ENCODE measurements at places on chromosomes 12 and 14.

DNA sequence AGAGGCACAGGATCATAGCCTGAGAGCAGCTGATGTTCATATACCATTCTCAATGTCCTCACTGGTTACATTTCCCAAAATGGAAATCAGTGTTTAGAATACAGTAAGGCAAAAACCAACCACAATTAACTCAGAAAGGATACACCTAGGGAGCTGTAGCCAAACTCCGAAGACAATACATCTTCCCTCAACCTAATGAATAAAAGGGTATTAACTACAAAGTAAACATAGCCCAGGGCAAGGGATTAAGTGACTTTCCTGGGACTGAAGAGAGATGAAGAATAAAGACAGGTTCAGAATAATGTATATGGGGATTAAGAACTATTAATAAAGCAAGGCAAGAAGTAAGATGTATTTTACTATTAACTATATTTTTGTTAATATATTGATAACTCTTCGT, 79.5 kb downstream of the RPS29 start:
- DNase-seq, result no peak

GRCh38 chr12:21129351-21129750, 1.6 kb upstream of the SLCO1B1 start:
- no peak for DNase-seq

- DNase-seq, result no peak
These were observed 1.2 kb downstream of the USP30 start for GRCh38 chr12:109053382-109054123.

- DNase-seq, result no peak
These were observed 33.8 kb downstream of the GIT2 start for GRCh38 chr12:109962398-109962797.

DNA sequence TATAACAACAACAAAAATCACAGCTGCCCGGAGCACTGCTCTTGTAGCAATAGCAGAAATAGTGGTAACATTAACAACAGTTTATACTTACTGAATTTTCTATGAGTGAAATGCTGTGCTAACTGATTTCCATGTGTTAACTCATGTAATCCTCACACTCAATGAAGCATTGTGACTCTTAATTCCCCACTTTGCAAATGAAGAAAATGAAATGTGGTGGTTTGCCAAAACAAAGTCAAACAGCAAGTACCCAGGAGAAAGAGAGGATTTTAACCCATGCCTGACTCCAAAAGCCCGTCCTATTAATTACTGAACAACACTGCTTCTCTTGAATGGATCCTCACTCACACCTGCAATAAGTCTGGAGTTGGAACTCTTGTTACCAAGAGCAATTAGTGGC, 123.5 kb downstream of the MED13L start:
- DNase-seq, result no peak

DNA sequence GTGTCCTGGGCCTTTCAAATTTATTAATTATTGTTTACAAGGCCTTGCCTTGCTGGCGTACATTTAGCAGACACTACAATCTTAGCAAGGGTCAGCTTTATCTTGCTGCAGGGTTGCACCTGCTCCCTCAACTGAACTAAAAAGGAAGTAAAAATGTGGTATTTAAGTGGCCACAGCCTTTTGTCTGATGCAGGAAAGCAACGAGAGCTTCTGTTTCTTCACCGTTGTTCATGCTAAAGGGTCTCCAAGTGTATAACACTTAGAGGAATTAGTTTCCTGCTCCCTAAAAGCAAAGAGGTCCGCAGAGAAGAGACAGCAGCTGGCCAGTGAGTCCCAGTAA, 62.8 kb upstream of the EGLN3 start:
- no peak for DNase-seq

DNA sequence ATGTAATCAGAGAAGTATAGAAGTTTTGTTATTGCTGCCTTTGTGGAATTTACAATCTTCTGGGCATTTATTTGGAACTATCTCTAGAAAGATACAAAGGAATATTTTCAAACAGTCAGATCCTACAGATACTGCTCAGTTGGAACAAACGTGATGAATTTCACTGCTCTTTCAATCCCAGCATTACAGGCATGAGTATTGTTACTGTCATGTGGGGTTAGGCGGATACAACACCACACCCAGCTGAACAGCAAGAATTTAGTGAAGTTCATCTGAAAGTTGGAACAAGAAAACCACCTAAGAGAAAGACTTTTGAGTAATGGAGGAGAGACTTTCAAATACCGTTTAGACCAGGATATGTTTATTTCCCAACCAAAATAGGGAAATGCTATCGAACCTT, 123.3 kb upstream of the PLXNC1 start:
- no peak for DNase-seq

GRCh38 chr12:58443273-58443980, 476.9 kb downstream of the LRIG3 start:
- no peak for DNase-seq

- no peak for DNase-seq
These were observed 6.3 kb downstream of the MGAT4C start for GRCh38 chr12:86249851-86250250.

DNA sequence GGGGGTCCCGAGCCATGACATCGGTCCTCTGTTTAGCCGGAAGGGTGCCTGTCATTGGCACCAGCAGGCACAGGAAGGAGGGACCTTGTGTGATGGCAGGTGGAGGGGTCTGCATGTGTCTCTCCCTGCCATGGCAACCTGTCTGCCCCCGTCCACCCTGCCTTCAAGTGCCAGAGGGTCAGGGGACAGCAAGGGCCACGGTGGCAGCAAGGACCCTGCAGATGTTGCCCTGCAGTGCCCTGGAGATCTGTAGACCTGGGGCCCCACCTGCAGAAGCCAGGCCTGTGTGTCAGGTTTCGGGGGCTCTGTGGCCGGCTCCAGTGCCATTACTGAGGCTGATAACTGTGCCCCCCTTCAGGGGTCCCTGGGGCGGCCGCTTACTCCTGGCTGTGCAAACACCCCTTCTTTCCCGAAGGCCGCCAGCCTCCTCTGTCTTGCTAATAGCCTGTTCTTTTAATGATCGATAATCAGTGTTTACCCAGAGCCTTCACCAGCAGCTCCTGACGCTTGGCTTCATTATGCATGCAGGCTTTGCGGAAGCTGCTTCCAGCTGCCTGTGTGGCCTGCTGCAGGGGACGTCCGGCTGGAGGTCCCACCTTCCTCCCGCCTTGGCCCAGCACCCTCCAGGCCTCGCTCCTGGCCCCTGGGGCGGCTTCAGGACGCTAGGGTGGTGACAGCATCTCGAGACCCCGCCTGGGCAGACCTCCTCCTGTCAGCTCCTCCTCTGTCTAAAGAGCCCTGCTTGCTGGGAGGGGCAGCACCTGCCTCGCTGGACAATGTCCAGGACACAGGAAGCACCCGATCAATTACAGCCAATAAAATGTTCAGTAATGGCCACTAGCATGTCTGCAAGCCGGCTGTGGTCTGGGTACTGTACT, 153.0 kb downstream of the KIF26A start:
- DNase-seq, result no peak

- no peak for DNase-seq
These were observed 9.9 kb downstream of the SPIC start for GRCh38 chr12:101485021-101485420.

DNA sequence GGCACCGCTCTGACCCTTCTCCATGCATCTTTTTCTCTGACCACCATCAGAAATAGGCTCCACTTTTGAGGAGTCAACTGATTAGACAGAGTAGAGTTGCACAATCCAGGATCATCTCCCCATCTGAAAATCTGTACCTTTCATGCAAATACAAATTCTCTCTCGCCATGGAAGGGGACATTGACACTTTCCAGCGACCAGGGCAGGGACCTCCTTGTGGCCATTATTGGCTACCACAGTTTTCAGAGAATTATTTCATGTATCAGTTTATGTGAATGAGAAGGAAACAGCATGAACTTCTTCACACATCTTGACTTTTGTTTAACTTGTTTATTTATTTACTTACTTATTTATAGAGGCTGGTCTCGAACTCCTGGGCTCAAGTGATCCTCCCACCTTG, 13.8 kb upstream of the RAN start:
- DNase-seq, result no peak

GRCh38 chr12:131471271-131471905, 239.5 kb upstream of the SFSWAP start:
- DNase-seq, result no peak

GRCh38 chr12:59317598-59317997, 278.2 kb upstream of the SLC16A7 start:
- DNase-seq, result no peak

DNA sequence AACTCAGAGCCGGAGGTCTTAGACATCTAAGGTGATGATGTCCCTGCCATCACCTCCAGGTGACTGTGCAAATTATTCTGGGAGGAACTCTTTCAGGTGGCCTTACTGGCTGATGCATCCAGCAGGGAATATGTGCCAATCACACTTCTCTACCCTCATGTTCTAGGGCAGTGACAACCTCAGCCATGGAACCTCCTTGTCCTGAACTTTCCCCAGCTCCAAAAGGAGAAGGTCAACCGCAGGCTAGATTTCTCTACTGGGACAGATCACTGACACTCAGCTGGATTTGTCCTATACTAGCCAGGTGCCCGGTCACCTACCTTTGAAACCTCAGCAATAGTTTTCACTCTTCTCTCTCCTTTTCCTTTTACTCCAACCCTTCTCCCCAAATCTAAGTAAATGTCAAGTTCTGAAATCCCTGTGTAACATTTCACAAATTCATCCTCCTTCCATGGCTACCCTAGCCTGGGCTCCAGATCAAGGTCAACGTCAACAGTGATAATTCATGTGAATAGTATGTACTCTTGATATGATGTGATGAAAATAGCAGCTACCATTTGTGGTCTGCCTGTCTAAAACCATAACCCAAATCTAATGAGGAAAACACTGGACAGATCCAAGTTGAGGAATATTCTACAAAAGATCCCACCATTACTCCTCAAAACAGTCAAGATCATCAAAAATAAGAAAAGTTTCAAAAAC, 115.0 kb upstream of the EGLN3 start:
- no peak for DNase-seq

- no peak for DNase-seq
These were observed 218.9 kb upstream of the TMTC1 start for GRCh38 chr12:30002677-30003076.

DNA sequence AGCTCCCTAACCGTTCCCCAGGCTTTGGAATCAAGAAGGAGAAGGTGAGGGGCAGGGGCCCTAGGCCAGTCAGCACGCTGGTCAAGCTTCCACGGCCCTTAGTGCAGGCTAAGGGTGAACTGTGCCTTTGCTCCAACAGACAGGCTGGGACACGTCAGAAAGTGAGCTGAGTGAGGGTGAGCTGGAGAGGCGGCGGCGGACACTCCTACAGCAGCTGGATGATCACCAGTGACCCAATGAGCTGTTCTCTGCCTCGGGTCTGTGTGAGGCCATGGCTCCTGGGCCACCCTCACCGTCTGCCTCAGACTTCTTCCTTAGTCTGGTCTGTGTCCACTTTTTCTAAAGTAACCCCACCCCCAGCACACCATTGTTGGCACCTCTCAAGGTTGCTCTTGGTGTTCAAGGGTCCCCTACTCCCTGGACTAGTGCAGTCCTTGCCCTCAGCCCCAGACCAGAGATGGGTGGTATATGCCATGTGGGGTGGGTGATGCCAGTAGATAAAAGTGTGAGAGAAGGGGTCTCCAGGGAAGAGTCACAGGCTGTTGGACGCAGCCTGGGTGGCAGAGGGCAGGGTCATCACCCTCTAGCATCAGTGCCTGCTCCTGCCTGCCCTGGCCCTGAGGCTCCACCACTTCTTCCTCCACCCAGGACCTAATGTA, 20.7 kb downstream of the PRPF40B start:
- DNase-seq, result no peak

DNA sequence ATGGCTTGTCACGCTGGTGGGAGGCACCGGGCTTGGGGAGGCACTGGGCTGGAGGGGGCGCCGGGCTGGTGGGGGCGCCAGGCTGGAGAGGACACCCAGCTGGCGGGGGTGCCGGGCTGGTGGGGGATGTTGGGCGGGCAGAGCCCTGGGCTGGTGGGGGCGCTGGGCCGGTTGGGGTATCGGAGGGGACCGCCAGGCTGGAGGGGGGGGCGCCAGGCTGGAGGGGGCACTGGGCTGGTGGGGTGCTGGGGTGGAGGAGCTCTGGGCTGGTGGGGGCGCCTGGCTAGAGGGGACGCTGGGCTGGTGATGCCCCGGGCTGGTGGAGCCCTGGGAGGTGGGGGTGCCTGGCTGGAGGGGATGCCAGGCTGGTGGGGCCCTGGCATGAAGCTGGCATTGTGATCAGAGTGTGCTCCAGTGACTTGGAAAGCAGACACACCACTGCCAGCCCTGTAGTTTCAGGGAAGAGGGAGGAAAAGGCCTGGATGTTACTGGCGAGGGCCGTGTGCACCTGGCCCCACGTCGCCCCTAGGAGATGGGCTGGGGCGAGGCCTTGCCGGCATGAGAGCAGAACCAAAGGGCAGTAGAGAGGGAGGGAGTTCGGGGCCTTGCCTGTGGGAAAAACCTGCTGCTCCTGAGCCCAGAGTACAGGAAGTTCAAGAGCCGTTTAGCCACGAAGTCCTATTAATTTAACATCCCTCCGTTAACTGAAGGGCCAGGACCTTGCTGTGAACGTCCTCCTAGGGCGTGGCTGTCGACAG, 13.1 kb downstream of the TEDC1 start:
- DNase-seq, result no peak

DNA sequence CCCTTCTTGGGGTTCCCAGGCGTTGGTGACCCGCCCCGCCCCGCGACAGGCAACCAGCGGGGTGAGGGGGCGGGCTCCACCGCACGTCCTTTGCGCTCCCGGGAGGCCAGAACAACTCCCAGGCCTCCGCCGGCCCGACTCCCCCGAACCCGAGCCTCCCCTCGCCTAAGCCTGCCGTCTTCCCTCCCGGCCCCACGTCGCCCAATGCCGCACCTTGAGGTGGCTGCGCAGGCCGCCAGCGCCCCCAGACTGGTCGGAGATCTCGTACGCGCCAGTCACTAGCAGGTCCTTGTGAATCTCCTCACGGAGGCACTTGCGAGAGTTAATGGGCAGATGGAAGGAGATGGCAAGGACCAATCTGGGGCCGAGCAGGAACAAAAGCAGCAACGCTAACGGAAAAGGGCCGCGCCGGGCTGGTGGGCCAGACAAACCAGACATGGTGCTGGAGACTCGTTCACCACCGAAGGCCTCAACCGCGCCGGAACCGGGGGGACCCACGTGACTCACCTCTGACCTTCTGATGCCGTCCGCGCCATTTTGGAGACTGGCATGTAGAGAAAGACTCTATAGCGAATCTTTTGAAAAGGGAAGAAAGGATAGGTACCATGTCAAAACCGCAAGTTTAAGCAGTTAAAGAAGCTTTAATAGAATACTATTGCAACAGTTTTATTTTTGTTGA, at the start of gene TMED10:
Gene TMED10, minus strand, starts transcription at position 471 of the 679 bp plus-strand sequence. Its CDS starts 33 bp downstream, at position 438.
- DNase-seq, result peak; percentile 88

DNA sequence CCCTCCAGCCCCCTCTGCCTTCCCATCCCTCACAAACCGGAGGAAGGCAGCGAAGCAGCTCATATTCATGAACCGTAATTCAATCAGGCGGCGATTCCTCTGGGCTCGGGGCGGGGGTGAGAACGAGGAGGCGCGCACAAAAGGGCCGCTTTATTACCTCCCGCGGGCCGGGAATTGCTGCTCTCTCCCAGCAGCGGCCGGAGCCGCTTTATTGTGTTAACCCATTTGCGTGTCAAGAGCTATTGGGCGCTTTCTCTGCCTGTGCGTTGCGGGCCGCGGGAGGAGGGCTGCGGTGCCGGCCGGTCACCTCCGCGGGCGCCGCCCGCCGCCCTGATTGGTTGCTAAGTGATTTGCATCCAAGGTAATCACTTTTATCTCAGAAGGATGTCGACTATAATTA, 4.8 kb downstream of the FAM222A start:
- no peak for DNase-seq

All from stimulated activated CD8-positive, alpha-beta memory T cell treated with anti-CD3 and anti-CD28 coated beads, Interleukin-15, amount 100 ng/mL, for 1 hour (primary cell).